Posterior vena cava (tissue), 2 donors: ENCODE measurements at places on chromosomes 2 and 18. TPM values are rescaled to one million over a fixed set of nuclear protein-coding genes. Genes with fewer than 3 reads are reported as not detected.

Gene ABCG5
- total RNA-seq: not detected

GRCh38 chr18:32770054-32770665 is 2.7 kb downstream of the KLHL14 start:
- no peak for DNase-seq

Gene CBLN2
- total RNA-seq: not detected

Gene ELOA2
- not detected for total RNA-seq

DNA sequence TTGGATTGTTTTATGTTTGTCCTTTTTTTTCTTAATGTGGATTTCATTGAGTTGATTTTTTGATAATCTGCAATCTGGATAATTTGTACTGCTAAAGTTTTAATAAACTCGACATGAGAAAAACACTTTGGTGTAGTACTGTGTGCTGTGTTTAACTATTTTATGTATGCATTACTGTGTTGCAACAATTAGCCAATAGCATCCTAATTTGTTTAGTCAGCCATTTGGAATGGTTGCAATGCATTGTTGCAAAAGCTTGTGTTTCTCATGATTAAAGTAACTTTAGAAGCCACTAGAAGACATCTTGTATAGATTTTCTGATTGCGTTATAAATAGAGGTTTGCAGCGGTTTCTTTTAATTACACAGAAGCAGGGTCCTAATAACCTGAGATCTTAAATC is 53.5 kb downstream of the PPIG start:
- DNase-seq: no peak

- DNase-seq: no peak
These were observed 676.4 kb downstream of the ARHGAP15 start for GRCh38 chr2:143805666-143806065.
